Lung (tissue), 17 donors: ENCODE measurements at places on chromosomes 5 and 9. TPM values are rescaled to one million over a fixed set of nuclear protein-coding genes. Genes with fewer than 3 reads are reported as not detected.
A peak's percentile ranks its signal among the peaks of the same experiment; 100 is the strongest.

C9orf153 gene
- total RNA-seq: 2.7 TPM

SNAPC4 gene
- total RNA-seq: 12.4 TPM

ANAPC2 gene
- total RNA-seq: 31.9 TPM

ASS1 gene
- 51.2 TPM for total RNA-seq

MYMK gene
- not detected for total RNA-seq

ASB6 gene
- total RNA-seq: 11.8 TPM

FCN2 gene
- total RNA-seq: not detected

SPINK6 gene
- total RNA-seq: not detected

DNA sequence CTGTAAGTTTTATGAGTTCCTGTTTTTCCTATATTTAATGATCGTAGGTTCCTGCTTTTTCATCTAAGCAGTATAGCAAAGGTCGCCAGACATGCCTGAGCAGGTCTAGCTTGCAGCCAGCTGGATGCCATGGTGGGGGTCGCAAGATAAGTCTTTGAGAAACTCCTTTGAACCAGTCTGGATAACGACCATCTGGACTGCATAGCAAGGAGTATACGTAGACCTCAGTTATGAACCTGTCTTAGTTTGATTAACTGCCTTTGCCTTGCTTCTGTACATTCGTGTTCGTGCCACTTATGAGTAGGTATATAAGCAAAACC is 8.4 kb upstream of the SPATA31E1 start:
- H3K4me1 ChIP-seq: peaks cover 27% of the 10 kb centered on the region
- no peak for DNase-seq
- H3K27ac ChIP-seq: no peak overlapping the region
- H3K36me3 ChIP-seq: no peaks in the 10 kb centered on the region

DNA sequence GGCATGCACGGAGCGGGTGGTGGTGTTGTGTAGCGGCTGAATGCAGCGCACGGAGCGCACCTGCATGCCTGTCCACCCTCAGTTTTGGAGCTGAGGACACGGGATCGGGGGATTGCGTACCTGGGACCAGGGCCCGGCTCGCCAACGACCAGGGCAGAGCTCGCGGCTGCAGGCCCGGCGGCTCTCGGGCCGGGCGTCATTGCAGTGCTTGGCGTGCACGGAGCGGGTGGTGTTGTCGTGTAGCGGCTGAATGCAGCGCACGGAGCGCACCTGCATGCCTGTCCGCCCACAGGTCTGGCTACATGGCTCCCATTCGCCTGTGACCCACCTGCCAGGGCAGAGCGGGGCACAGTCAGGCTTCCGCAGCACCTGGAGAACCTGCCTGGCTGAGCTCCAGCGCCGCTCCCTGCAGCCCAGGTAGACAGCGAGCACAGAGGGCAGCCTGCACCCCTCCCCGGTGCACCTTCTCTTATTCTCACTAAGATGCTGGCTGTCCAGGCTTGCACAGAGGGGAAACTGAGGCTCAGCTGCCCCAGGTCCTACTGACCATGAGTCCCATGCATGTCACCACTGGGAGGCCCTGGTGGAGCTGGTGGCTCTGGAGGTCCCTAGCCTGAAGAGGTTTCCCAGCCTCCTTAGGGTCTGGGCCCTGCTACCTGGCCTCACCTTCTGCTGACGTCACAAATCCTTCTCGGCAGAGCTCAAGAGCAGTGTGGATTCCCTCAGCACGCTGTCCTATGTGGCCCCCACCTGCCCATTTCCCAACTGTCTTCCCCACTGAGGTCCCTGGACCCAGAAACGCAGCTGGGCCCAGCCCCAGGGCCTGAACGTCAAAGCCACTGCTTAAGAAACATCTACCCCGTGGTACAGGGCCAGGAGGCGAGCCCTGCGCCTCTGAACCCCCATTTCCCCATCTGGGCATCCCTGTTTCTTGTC is 64.9 kb downstream of the ZNF354C start:
- H3K27me3 ChIP-seq: no peaks in the 10 kb centered on the region
- H3K27ac ChIP-seq: no peak overlapping the region
- H3K4me3 ChIP-seq: no peak overlapping the region
- no peaks in the 10 kb centered on the region for H3K4me1 ChIP-seq
- no peak for DNase-seq
- H3K36me3 ChIP-seq: peaks cover 23% of the 10 kb centered on the region

GRCh38 chr5:163941079-163941478 is 435.7 kb downstream of the MAT2B start:
- no peak overlapping the region for H3K4me3 ChIP-seq
- H3K36me3 ChIP-seq: no peaks in the 10 kb centered on the region
- no peak for DNase-seq
- H3K4me1 ChIP-seq: no peaks in the 10 kb centered on the region

DNA sequence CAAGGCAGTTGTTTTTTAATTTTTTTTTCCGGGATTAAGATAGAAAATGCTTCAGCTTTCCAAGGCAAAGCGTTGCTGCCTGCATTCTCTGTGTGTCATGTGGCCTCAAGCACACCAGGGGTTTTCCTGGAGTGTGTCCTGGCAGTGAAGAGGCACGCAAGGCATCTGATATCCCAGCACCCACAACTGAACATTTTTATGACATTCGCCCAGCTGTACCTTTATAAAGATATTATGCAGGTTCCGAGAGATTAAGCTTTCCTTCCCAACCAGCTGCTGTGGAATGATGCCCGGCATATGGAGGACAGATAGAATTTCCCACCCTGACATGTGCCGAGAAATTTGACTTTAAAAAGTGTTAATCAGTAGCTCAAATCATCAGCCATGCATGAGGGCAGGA is 205.6 kb downstream of the GADD45G start:
- peaks cover 3% of the 10 kb centered on the region for H3K4me1 ChIP-seq
- H3K4me3 ChIP-seq: no peak overlapping the region
- no peak for DNase-seq
- no peaks in the 10 kb centered on the region for H3K36me3 ChIP-seq
- no peaks in the 10 kb centered on the region for H3K27me3 ChIP-seq

- H3K36me3 ChIP-seq: no peaks in the 10 kb centered on the region
- no peak for DNase-seq
- no peaks in the 10 kb centered on the region for H3K27me3 ChIP-seq
- no peak overlapping the region for H3K27ac ChIP-seq
- H3K4me3 ChIP-seq: no peak overlapping the region
- no peaks in the 10 kb centered on the region for H3K4me1 ChIP-seq
Measured at GRCh38 chr5:76764374-76764773, 48.4 kb downstream of the F2R start.

DNA sequence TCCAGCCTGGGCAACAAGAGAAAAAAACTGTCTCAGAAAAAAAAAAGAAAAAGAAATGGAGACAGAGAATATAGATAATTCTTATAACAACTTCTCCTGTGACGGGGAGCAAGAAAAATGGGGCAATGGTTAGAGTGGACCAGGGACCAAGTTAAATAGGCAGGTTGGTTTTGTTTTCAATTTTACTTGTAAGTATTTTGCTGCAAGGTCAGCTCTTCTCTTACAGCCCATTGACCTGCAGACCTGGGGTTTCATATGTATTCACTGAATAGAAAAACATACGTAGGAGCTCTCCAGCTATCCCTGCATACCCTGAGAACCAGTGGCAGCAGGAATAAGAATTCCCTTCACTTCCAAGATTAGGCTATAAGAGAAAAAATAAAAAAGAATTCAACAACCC is 29.2 kb upstream of the IL13 start:
- H3K4me3 ChIP-seq: no peak overlapping the region
- H3K4me1 ChIP-seq: no peaks in the 10 kb centered on the region
- no peak overlapping the region for H3K27ac ChIP-seq

GRCh38 chr5:157252711-157253465 is 13.0 kb upstream of the CYFIP2 start:
- no peaks in the 10 kb centered on the region for H3K4me1 ChIP-seq
- no peak for DNase-seq
- no peak overlapping the region for H3K27ac ChIP-seq
- no peaks in the 10 kb centered on the region for H3K36me3 ChIP-seq
- H3K4me3 ChIP-seq: no peak overlapping the region

DNA sequence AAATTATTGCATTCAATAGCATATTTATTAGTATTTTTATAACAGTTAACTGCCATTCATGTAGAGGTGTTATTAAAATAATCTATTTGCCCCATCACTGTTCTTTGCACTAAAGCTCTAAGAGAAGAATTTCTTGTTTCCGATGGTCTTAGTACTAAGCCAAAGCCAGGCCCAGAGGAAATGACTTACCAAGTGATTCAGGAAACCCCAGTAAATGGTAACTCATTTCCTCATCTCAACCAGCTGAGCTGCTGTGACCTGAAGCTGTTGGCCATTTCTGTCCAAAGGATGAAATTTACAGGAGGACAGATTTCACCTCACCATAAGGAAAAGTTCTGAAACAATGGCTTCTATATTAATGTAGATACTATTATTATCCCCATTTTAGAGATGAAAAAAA is 117.0 kb downstream of the PIK3R1 start:
- H3K4me3 ChIP-seq: no peak overlapping the region
- H3K27me3 ChIP-seq: no peaks in the 10 kb centered on the region
- H3K27ac ChIP-seq: no peak overlapping the region
- H3K4me1 ChIP-seq: no peaks in the 10 kb centered on the region
- no peak for DNase-seq

DNA sequence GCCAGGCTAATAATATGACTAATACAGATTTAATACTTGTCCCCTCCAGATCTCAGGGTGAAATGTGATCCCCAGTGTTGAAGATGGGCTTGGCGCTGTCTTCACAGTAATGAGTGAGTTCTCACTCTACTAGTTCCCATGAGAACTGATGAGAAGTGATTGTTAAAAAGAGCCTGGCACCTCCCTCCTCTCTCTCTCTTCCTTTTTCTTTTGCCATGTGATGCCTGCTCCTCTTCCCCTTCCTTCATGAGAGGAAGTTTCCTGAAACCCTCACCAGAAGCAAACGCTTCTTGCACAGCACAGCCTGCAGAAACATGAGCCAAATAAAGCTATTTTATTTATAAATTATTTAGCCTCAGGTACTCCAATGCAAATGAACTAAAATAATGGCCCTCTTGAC is 55.2 kb downstream of the GLDC start:
- no peak for DNase-seq
- H3K4me3 ChIP-seq: no peak overlapping the region
- no peaks in the 10 kb centered on the region for H3K27me3 ChIP-seq
- H3K4me1 ChIP-seq: no peaks in the 10 kb centered on the region
- H3K27ac ChIP-seq: no peak overlapping the region

GRCh38 chr5:68911840-68912690 is 181.7 kb upstream of the SLC30A5 start:
- DNase-seq: peak; percentile 62
- no peak overlapping the region for H3K4me3 ChIP-seq
- no peaks in the 10 kb centered on the region for H3K4me1 ChIP-seq

DNA sequence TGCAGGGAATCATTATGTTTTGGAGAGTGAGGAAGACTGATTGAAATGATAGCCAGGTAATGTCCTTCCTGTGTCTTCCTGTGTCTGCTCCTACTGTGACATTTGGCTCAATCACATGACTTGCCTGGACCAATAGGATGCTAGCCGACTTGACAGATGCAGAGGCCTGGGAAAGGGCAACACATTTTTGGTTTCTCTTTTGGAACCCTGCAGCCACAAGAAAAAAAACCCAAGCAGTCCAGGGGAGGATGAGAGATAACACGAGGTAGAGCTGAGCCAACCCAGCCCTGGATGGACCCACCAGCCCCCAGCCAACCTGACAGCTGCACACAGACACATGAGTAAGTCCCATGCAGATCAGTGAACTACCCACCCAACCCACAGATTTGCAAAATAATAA is 256.1 kb upstream of the SMARCA2 start:
- H3K27me3 ChIP-seq: no peaks in the 10 kb centered on the region
- H3K27ac ChIP-seq: no peak overlapping the region
- H3K36me3 ChIP-seq: no peaks in the 10 kb centered on the region
- H3K4me1 ChIP-seq: no peaks in the 10 kb centered on the region

- DNase-seq: peak; percentile 34
- H3K27me3 ChIP-seq: no peaks in the 10 kb centered on the region
- H3K4me1 ChIP-seq: peaks cover 4% of the 10 kb centered on the region
- H3K4me3 ChIP-seq: no peak overlapping the region
- no peaks in the 10 kb centered on the region for H3K36me3 ChIP-seq
Measured at GRCh38 chr9:121597698-121598166, 53.7 kb upstream of the DAB2IP start.

DNA sequence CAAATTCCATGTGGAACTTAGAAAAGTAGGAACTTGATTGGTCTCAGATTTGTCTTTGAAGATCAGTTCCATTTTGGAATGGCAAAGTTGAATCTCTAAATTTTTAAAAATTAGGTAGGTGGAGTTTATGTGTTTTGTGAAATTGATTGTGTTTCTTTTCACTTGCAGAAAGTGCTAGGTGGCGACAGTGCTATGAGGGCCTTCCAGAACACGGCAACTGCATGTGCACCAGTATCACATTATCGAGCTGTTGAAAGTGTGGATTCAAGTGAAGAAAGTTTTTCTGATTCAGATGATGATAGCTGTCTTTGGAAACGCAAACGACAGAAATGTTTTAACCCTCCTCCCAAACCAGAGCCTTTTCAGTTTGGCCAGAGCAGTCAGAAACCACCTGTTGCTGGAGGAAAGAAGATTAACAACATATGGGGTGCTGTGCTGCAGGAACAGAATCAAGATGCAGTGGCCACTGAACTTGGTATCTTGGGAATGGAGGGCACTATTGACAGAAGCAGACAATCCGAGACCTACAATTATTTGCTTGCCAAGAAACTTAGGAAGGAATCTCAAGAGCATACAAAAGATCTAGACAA is 2.8 kb downstream of the PHAX start:
- H3K4me1 ChIP-seq: peaks cover 8% of the 10 kb centered on the region
- H3K27ac ChIP-seq: no peak overlapping the region
- H3K36me3 ChIP-seq: peaks cover 19% of the 10 kb centered on the region
- no peak overlapping the region for H3K4me3 ChIP-seq
- no peaks in the 10 kb centered on the region for H3K27me3 ChIP-seq

GRCh38 chr5:54551292-54551691 is 33.7 kb downstream of the SNX18 start:
- no peaks in the 10 kb centered on the region for H3K27me3 ChIP-seq
- no peak for DNase-seq
- H3K4me3 ChIP-seq: no peak overlapping the region
- peaks cover 10% of the 10 kb centered on the region for H3K4me1 ChIP-seq

GRCh38 chr5:74816875-74817274 is 49.3 kb downstream of the FAM169A start:
- H3K27me3 ChIP-seq: no peaks in the 10 kb centered on the region
- no peaks in the 10 kb centered on the region for H3K36me3 ChIP-seq
- H3K27ac ChIP-seq: no peak overlapping the region
- no peaks in the 10 kb centered on the region for H3K4me1 ChIP-seq
- H3K4me3 ChIP-seq: no peak overlapping the region

DNA sequence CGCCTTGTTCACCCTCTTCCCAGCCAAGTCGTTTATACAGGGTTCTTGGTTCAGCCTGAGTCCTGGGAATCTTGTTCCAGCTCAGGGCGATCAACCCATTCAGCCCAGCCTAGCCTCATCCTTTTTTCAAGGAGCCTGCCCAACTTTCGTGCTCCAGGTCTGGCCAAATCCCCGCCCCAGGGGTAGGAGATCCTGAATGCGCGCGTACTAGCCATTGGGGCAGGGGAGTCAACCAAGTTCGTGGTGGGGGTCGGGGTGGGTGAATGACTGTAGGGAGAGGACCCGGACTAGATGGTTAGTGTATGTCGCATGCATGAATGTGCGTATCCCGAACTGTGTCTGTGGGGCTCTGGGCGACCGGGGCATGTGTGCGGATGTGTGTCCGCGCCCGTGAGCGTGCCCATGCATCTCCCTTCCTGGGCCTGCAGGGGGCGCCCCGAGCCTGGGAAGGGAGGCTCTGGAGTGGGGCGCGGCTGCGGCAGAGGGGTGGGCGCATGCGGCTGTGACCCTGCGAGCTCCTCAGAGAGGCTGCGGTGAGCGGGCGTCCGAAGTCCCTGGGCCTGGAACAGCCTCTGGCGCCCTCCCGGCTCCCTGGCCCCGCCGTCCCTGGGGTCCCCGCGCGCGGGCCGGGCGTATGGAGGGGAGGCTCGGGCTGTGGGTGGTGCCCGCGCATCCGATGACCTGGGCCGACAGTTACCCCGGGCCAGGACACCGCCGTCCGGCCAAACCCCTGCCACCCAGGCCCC is 8.7 kb downstream of the CCL21 start:
- H3K36me3 ChIP-seq: no peaks in the 10 kb centered on the region
- no peaks in the 10 kb centered on the region for H3K4me1 ChIP-seq
- DNase-seq: peak; percentile 81
